Fibroblast of skin of scalp (primary cell): ENCODE measurements at places on chromosomes 12 and 14.
A peak's percentile ranks its signal among the peaks of the same experiment; 100 is the strongest.

- DNase-seq = no peak
Observed at GRCh38 chr12:110669193-110669502, 19.8 kb downstream of the HVCN1 start.

GRCh38 chr14:85281921-85282320 lies 248.0 kb upstream of the FLRT2 start:
- DNase-seq = no peak

- DNase-seq = peak; percentile 82
Observed at GRCh38 chr12:124506145-124506831, 61.1 kb downstream of the NCOR2 start.

- no peak for DNase-seq
Observed at GRCh38 chr12:109944561-109945359, 44.7 kb downstream of the TCHP start.

DNA sequence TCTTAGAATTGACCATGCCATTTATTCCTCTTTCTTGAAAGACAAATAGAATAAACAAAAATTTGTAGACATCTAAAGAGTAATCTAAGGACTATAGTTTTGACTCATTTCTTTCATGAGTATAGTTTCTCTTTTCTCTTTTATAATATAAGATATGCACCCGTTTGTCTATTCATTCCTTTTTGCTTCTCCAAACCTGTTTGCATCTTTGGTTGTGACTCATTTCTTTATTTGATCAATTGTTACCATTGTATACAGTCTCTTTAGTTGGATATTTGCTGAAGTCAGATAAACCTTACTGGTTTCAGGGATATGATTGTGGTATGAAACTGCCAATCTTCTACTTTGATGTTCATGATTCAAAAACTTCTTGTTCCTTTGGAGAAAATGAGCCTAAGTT lies 268.7 kb downstream of the FBXL14 start:
- no peak for DNase-seq

DNA sequence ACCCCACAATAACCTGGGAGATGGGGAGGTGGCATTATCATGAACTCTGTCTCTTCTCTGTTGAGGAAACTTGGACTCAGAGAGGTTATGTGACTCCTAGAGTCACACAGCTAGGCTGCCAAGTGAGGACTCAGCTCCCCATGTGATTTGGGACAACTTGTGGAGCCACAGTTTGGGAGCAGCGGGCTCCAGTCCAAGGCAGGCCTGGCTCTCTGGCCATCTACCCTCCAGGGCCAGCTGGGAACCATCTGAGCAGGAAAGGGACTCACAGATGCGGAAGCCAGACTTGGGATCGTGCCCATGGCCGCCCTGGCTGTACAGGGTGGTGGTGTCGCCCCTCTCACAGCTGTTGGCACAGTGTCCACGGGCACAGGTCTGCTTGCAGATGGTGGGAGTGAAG lies 59.1 kb downstream of the ISCA2 start:
- peak; percentile 36 for DNase-seq

GRCh38 chr14:73393375-73393774 lies 65.0 kb downstream of the NUMB start:
- no peak for DNase-seq

DNA sequence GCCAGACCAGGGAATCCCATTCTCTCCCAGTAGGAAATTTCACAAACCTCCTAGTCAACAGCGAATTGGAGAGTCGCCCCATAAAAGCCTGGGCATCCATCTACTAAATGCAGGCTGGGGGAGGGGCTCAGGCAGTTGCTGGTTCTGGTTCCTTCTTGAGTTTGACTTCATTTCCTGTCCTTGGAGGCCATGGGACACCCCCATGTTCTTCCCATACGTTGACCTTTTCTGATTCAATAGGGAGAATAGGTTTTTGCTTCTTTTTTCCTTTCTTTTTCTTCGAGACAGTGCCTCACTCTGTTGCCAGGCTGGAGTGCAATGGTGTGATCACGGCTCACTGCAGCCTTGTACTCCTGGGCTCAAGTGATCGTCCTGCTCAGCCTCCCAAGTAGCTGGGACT lies 44.1 kb upstream of the TMEM263 start:
- DNase-seq = no peak

GRCh38 chr12:12683725-12684124 lies 12.3 kb downstream of the GPR19 start:
- DNase-seq = no peak

GRCh38 chr14:51160871-51161270 lies 66.0 kb upstream of the TRIM9 start:
- DNase-seq = no peak

- peak; percentile 82 for DNase-seq
Observed at GRCh38 chr12:10212739-10213131, at the start of gene GABARAPL1. GABARAPL1 (plus strand) TSS chr12:10212877; CDS start chr12:10213130, 253 bp downstream.

DNA sequence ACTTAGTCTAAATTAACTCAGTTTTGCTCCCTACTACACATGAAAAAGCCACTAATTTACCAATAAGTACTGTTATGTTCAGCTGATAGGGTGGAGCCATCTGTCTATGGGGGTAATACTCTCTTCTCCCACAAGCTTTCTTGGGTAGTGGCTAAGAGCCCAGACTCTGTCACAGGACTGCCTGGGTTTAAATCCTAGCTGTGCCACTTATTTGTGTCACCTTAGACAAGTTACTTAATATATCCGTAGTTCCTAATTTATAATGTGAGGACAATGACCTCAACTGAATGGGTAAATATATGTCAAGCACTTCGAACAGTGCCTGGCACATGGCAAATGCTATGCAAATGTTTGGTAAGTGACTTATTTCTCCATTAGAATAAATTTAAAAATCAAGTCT lies 185.6 kb downstream of the DACT1 start:
- DNase-seq = no peak

GRCh38 chr12:82047446-82047845 lies 288.3 kb upstream of the PPFIA2 start:
- no peak for DNase-seq

DNA sequence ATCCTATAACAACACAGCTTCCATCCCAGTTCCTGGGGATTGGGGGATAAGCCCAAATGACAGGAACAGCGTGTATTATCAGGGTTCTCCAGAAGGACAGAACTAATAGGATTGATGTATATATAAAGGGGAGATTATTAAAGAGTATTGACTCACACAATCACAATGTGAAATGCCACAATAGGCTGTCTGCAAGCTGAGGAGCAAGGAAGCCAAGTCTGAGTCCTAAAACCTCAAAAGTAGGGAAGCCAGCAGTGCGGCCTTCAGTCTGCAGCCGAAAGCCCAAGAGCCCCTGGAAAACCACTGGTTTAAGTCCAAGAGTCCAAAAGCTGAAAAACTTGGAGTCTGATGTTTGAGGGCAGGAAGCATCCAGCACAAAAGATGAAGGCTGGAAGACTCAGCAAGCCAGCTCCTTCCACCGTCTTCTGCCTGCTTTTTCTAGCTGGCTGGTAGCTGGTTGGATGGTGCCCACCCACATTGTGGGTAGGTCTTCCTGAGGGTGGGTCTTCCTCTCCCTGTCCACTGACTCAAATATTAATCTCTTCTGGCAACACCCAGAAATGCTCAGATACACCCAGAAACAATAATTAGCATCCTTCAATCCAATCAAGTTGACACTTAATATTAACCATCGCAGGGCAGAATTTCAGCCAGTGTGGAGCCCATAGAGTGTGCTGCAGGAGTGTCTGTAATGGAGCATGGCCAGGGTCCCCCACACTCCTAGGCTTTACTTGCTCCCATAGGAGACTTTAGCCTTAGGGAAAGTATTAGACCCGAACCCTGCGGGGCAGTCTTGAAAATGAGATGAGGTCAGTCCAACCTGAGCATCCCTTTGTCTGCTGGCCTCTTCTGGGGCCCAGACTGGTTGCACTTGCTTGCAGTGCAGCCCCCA lies 111.1 kb downstream of the SINHCAF start:
- DNase-seq = no peak

DNA sequence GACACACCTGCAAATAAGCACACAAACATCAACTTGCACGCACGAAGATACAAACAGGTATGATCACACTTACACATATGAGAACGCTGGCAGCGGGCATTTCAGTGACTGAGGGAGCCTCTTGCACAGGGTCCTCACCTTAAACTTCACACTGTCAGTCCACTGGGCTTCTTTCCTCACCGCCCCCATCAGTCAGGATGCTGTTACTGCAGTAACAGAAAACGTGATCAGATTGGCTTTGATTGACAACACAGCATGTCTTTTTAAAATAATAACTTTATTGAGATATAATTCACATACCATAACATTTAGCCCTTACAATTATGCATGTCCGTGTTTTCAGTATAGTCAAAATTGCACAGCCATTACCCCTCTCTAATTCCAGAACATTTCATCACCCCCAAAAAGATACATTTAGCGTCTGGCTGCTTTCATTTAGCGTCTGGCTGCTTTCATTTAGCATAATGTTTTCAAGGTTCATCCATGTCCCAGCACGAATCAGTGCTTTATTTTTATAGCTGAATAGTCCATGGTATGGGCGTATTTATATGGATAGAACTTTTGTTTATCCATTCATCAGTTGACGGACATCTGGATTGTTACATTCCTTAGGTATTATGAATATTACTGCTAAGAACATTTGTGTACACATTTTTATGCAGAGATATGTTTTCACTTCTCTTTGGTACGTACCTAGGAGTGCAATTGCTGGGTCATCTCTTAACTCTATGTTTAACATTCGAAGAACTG lies 8.4 kb downstream of the CCDC197 start:
- no peak for DNase-seq

- no peak for DNase-seq
Observed at GRCh38 chr14:24813089-24813815, 179.3 kb upstream of the GZMB start.

GRCh38 chr12:33192226-33192625 lies 247.4 kb downstream of the SYT10 start:
- no peak for DNase-seq

DNA sequence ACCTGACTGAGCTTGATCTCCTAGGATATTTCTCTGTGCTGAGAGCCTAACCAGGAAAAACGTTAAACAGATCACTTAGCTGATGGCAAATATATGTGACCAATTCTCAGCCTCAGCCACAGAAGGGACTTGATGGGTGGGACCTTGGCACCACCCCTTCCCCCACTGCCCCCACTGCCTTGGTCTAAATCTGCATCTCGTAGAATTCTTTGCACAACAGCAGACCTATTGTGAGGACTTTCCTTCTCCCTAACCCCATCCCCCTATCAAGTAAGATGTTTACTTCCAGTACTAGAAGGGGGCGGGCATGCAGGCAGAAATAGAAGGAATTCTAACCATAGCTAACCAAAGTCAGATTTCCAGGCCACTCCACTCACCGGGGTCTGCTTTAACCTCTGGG lies 313.2 kb downstream of the PCNX1 start:
- DNase-seq = no peak

GRCh38 chr14:59320763-59321625 lies 132.5 kb downstream of the DAAM1 start:
- peak; percentile 80 for DNase-seq

- no peak for DNase-seq
Observed at GRCh38 chr12:48184549-48184922, 1.1 kb downstream of the CCDC184 start.

DNA sequence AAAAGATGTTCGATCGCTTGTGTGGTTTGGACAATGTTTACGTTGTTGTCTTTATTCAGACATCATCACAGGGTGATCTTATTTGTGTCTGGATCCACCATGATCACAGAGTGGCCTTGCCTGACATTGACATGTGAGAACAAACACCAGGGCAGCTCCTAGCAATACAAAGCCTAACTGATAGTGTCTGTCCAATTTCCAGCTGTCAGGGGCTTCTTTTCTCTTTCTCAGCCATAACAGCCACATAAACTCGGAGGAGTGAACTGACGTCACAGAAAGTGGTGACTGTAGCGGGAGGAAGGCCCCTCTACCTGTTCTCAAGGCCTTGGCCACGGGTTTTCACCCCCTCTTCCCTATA lies 5.8 kb upstream of the SLC6A13 start:
- DNase-seq = no peak

DNA sequence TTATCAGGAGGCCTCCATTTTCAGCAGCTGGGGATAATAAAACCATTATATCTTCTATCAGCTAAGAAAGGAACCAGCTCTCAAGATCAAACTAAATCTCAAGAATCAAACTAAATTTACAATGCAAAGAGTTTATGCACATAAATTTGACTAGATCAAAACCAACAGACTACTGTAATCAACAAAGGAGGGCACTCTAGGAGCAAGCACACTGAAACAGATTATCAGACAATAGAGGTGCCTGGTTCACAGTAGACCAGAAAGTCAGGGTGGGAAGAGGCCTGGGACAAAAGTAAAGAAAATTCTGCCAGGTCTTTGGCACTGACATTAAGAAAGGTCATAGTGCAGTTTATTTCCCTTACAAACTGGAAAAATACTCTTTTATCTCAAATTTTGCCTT lies 61.0 kb downstream of the HECTD4 start:
- no peak for DNase-seq

GRCh38 chr14:34766060-34766459 lies 51.7 kb upstream of the CFL2 start:
- no peak for DNase-seq

- DNase-seq = peak; percentile 5
Observed at GRCh38 chr14:32633224-32633859, 304.2 kb downstream of the AKAP6 start.

DNA sequence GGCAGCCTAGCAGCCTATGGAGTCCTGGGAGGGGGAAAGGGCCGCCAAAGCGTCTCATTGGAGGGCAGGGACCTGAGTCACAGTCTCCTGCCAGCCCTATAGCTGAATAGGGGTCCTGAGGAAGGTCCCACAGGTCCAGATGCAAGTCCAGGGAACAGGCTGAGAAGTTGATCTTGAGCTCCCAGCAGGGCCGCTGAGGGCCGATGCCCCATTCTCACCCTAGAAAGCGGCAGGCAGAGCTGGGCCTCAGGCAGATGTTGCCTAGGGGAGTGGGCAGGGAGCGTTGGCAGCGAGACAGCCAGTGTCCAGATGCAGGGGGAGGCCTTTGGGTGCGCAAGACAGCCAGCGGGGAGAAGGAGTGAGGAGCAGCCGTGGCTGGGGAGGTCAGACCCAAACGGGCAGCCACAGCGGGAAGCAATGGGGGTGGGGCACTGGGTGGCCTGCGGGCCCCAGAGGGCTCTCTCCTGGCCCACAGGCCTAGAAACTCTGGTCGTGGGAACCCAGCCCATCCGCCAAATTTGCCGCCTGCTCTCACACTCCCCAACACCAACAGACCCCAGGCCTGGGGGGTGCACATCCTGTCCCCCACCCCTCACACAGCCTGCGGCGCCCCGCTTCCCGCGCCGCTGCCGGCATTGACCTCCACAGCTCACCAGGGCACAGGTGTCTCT lies 1.1 kb downstream of the HDAC7 start:
- DNase-seq = no peak

GRCh38 chr12:106246891-106247673 lies 738 bp downstream of the CKAP4 start:
- DNase-seq = peak; percentile 65

DNA sequence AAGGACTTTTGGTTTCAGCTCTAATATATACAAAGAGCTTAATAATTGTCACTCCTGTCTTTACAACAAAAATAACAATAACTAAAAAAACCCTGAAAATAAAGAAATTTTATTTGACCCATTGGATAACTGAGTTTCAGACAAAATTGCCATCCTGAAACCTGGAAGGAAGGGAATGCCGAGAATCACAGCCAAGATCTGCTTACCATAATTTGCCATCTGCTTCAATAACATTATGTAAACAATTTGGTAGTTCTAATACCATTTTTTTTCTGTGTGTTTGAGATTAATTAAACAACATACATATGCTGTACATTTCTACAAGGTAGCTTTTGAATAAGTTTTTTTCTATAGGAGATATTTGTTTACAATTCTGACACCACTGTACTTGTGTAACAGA lies 596.3 kb upstream of the MGAT4C start:
- no peak for DNase-seq
